ENCODE measurements at places on chromosomes 1 and 21.

- H3K4me1 ChIP-seq, result peaks cover 4% of the 10 kb centered on the region
- no peak overlapping the region for H3K4me3 ChIP-seq
- DNase-seq, result no peak
- no peaks in the 10 kb centered on the region for H3K36me3 ChIP-seq
- no peak overlapping the region for H3K27ac ChIP-seq
Measured at GRCh38 chr21:37653201-37653600, 263.1 kb downstream of the KCNJ6 start.

DNA sequence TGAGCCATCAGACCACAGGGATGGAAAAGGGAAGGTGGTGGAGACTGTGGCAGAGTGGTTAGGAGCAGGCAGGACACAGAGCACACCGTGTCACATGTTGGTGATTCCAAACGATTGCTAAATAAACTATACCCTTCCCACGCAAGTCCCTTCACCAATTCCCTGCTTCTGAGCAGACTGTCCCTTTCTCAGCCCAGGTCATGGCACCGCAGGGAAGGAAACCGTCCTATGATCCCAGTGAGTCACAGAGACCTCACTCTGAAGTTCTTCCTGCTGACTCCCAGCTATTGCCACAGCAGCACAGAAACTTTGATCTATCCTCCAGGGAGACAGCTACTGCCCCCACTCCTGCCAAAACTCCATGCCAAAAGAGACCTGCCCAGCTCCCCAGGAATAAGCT is 19.2 kb downstream of the RIMS3 start:
- H3K4me1 ChIP-seq, result peaks cover 20% of the 10 kb centered on the region
- DNase-seq, result no peak
- H3K36me3 ChIP-seq, result no peaks in the 10 kb centered on the region
- no peaks in the 10 kb centered on the region for H3K27me3 ChIP-seq
- H3K27ac ChIP-seq, result peak overlapping the region; percentile 70

DNA sequence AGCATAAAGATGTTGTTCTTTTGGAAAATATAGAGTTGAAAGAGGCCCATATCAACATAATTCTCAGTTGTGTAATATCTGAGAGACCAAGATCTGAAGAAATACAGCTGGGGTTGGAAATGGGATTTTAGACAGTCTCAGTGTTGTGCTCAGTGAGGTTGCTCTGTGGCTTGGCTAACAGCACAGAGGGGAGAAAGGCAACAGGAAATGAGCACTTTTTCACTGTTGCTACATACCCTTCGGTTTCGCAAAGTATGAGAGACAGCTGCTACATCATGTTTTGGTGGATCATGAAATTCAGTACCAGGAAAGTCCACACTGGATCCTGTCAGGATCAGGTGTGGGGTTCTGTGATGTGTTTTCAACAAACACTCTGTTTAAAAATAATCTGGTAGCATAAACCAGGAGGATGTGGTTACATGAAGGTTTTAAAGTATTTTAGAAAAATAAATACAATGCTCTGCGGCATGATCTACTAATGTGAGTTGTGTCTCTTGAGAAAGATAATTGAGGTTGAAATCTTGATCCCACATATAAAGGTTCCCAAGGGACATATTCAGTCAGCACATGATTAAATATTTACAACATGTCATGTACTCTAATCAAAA is 7.0 kb upstream of the GPR88 start:
- H3K27ac ChIP-seq, result no peak overlapping the region
- H3K36me3 ChIP-seq, result no peaks in the 10 kb centered on the region
- peaks cover 6% of the 10 kb centered on the region for H3K4me1 ChIP-seq
- DNase-seq, result no peak
- no peak overlapping the region for H3K4me3 ChIP-seq
- peaks cover 32% of the 10 kb centered on the region for H3K27me3 ChIP-seq

- H3K4me1 ChIP-seq, result peaks cover 34% of the 10 kb centered on the region
- no peak for DNase-seq
Measured at GRCh38 chr1:91556556-91556955, 55.9 kb downstream of the CDC7 start.

DNA sequence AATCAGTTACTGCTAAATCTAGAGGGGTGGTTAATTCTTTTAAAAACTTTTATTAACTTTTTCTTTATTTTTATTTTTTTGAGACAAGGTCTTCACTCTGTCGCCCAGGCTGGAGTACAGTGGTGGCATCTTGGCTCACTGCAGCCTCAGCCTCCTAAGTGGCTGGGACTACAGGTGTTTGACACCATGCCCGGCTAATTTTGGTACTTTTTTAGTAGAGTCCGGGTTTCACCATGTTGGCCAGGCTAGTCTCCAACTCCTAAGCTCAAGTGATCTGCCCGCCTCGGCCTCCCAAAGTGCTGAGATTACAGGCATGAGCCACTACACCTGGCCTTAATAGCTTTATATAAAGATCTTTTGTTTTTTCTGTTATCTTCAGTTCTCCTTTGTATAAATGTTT is 11.9 kb downstream of the ZYG11B start:
- peaks cover 36% of the 10 kb centered on the region for H3K36me3 ChIP-seq
- no peak overlapping the region for H3K4me3 ChIP-seq
- H3K27me3 ChIP-seq, result peaks cover 2% of the 10 kb centered on the region
- DNase-seq, result no peak

- peaks cover 5% of the 10 kb centered on the region for H3K27me3 ChIP-seq
- no peak for DNase-seq
- H3K27ac ChIP-seq, result no peak overlapping the region
- H3K4me3 ChIP-seq, result no peak overlapping the region
Measured at GRCh38 chr21:25845729-25846256, 111.0 kb downstream of the GABPA start.

GRCh38 chr1:191696354-191696753 is 461.9 kb upstream of the RGS18 start:
- peaks cover 15% of the 10 kb centered on the region for H3K36me3 ChIP-seq
- no peaks in the 10 kb centered on the region for H3K4me1 ChIP-seq
- H3K27ac ChIP-seq, result no peak overlapping the region
- no peak overlapping the region for H3K4me3 ChIP-seq
- H3K27me3 ChIP-seq, result no peaks in the 10 kb centered on the region
- DNase-seq, result no peak

GRCh38 chr21:28237661-28238060 is 755.0 kb downstream of the LTN1 start:
- H3K4me3 ChIP-seq, result no peak overlapping the region
- H3K4me1 ChIP-seq, result no peaks in the 10 kb centered on the region
- DNase-seq, result no peak

GRCh38 chr1:107804741-107805140 is 160.2 kb downstream of the VAV3 start:
- no peak overlapping the region for H3K4me3 ChIP-seq
- no peaks in the 10 kb centered on the region for H3K27me3 ChIP-seq
- no peak overlapping the region for H3K27ac ChIP-seq
- no peak for DNase-seq

GRCh38 chr1:78673120-78673519 is 23.5 kb downstream of the IFI44 start:
- no peaks in the 10 kb centered on the region for H3K36me3 ChIP-seq
- peaks cover 10% of the 10 kb centered on the region for H3K27me3 ChIP-seq
- H3K27ac ChIP-seq, result no peak overlapping the region

GRCh38 chr1:183568176-183569021 is 21.9 kb downstream of the NCF2 start:
- H3K27ac ChIP-seq, result no peak overlapping the region
- no peak for DNase-seq

DNA sequence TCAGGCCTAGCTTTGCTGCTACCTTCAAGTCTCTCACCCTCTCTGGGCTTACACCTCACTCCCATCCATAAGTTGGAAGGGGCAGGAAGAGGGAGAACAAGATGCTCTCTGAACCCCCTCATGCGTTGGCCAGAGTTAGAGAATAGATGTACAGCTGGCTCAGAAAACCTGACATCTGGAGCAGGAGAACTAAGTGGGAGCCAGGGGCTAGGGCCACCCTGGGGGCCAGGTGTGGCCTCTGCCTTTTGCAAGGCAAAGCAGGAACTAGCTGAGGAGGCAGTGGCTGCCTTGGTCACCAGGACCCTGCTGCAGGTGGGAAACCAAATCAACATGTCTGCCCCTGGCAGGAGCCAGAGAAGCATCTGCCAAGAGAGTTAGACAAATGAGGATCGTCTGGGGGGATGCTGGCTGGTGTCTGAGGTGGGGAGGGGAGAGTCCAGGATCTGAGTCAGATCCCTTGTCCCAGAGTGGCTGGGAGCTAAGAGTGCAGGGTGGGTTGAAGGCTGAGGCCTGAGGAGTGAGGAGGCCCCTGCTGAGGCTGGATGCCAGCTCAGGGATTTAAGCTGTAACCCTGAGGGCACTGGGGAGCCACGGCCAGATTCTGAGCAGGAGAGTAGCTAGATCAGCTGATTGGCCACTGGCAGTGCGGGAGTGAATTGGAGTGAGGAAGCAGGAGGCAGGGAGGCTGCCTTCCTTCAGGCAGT is 115.0 kb downstream of the EPHB2 start:
- no peak for DNase-seq
- peaks cover 13% of the 10 kb centered on the region for H3K27me3 ChIP-seq
- H3K4me3 ChIP-seq, result no peak overlapping the region
- no peaks in the 10 kb centered on the region for H3K36me3 ChIP-seq

GRCh38 chr1:38084700-38085099 is 38.1 kb upstream of the POU3F1 start:
- H3K4me3 ChIP-seq, result no peak overlapping the region
- H3K36me3 ChIP-seq, result no peaks in the 10 kb centered on the region
- H3K27me3 ChIP-seq, result peaks cover 32% of the 10 kb centered on the region
- no peak for DNase-seq
- no peak overlapping the region for H3K27ac ChIP-seq

DNA sequence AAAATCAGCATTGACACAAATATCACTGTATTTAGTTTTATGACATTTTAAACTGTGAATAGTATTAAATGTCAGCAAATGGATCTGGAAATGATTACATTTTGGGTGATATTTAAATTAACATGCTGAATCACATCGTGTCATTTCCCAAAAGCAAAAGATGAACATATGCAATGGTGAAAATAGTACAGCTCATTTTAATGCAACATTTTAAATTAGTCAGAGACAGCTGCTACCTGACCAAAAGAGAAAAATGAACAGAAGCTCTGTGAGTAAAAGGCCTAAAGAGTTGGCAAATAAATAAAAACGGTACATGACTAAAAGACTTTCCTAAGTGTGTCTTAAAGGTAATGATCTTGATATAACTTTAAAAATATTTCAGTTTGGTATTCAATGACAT is 86.0 kb upstream of the GNG4 start:
- no peaks in the 10 kb centered on the region for H3K36me3 ChIP-seq
- peaks cover 3% of the 10 kb centered on the region for H3K27me3 ChIP-seq
- no peaks in the 10 kb centered on the region for H3K4me1 ChIP-seq
- H3K27ac ChIP-seq, result no peak overlapping the region
- DNase-seq, result no peak

GRCh38 chr1:236751935-236752334 is 43.2 kb upstream of the MTR start:
- DNase-seq, result no peak
- no peaks in the 10 kb centered on the region for H3K36me3 ChIP-seq
- no peaks in the 10 kb centered on the region for H3K27me3 ChIP-seq
- no peaks in the 10 kb centered on the region for H3K4me1 ChIP-seq

Data from nephron progenitor cell (in vitro differentiated cells).